A549 treated with GW870086 at 1 μM for 4 hours (cell line): ENCODE measurements at places on chromosomes 2 and 18. TPM values are rescaled to one million over a fixed set of nuclear protein-coding genes. Genes with fewer than 3 reads are reported as not detected.

Gene DCDC2C
- 0.19 to 0.68 TPM (median 0.30 TPM) in 3 of 5 replicates, not detected in the others for total RNA-seq

Gene SNRPD1
- total RNA-seq, result 152 to 194 TPM (median 164 TPM) in 5 replicates

Gene ABCB11
- 0.01 to 0.05 TPM (median 0.03 TPM) in 4 of 5 replicates, not detected in the other for total RNA-seq

Gene UGT1A9
- 4.1 to 6.1 TPM (median 4.5 TPM) in 5 replicates for total RNA-seq

Gene KRTCAP3
- total RNA-seq, result 0.39 to 0.90 TPM (median 0.85 TPM) in 5 replicates

Gene NMUR1
- 0.03 TPM in 1 of 5 replicates, not detected in the others for total RNA-seq

Gene MFSD2B
- total RNA-seq, result 0.29 to 0.42 TPM (median 0.34 TPM) in 5 replicates

Gene ZBTB7C
- 0.12 to 0.33 TPM (median 0.19 TPM) in 5 replicates for total RNA-seq

Gene TGFA
- 4.4 to 5.2 TPM (median 4.7 TPM) in 5 replicates for total RNA-seq

Gene CRYBA2
- total RNA-seq, result not detected in 5 replicates

Gene SPATS2L
- 111 to 125 TPM (median 121 TPM) in 5 replicates for total RNA-seq

Gene ANKMY1
- 9.7 to 12.7 TPM (median 10.5 TPM) in 5 replicates for total RNA-seq

Gene INO80B
- total RNA-seq, result 35.2 to 52.1 TPM (median 48.0 TPM) in 5 replicates

Gene CROCC2
- total RNA-seq, result not detected in 5 replicates

Gene TXNDC2
- 0.08 to 0.22 TPM (median 0.14 TPM) in 4 of 5 replicates, not detected in the other for total RNA-seq

Gene GAL3ST2
- total RNA-seq, result 0.10 to 0.34 TPM (median 0.13 TPM) in 5 replicates

Gene HDHD2
- total RNA-seq, result 4.5 to 11.0 TPM (median 8.6 TPM) in 5 replicates

Gene TRIB2
- total RNA-seq, result 0.08 to 0.69 TPM (median 0.49 TPM) in 5 replicates

Gene PRSS56
- total RNA-seq, result 0.09 to 0.16 TPM (median 0.11 TPM) in 5 replicates

Gene UBE2F
- 47.8 to 56.4 TPM (median 49.3 TPM) in 5 replicates for total RNA-seq

Gene GKN1
- total RNA-seq, result 0.56 to 0.72 TPM (median 0.57 TPM) in 4 of 5 replicates, not detected in the other

Gene ATP5MC3
- total RNA-seq, result 406 to 518 TPM (median 494 TPM) in 5 replicates

Gene ANKRD30BL
- not detected in 5 replicates for total RNA-seq

Gene CXCR2
- total RNA-seq, result not detected in 5 replicates

Gene TMEM200C
- not detected in 5 replicates for total RNA-seq

Gene ALPP
- total RNA-seq, result 4.4 to 5.3 TPM (median 4.8 TPM) in 5 replicates

Gene TBR1
- 0.02 to 0.06 TPM (median 0.04 TPM) in 4 of 5 replicates, not detected in the other for total RNA-seq

Gene C1GALT1C1L
- 1.8 to 3.0 TPM (median 2.6 TPM) in 5 replicates for total RNA-seq

Gene SOX11
- total RNA-seq, result not detected in 5 replicates
